ENCODE measurements at places on chromosomes 5 and 9.

GRCh38 chr5:171415115-171415730, 4.2 kb upstream of the FGF18 start:
- no peak for DNase-seq

- no peak for DNase-seq
Observed at GRCh38 chr9:75063556-75064305, 24.2 kb downstream of the NMRK1 start.

DNA sequence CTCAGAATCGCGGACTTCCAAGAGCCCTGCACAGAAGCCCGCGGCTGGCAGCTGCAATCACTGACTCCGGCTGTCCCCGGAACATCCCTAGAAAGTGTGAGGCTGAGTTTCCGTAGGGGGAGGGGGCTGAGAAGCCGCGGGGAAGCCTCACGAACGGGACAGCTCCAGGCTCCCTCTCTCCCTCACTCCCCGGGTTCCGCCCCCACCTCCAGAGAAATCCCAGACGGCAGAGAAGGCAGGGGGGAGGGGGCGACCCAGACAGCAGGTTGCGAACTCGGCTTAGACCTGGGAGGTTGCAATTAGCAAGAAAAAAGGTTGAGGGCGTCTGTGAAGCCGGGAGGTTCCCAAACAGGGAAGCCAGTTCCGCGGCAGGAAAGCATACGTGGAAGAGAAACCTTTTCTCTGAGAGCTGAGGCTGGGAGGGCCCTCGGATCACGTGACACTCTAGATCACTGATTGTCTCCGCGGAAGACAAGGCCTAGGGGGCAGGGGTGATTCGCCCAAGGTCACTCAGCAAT, 73.8 kb upstream of the CPLX2 start:
- DNase-seq: no peak

DNA sequence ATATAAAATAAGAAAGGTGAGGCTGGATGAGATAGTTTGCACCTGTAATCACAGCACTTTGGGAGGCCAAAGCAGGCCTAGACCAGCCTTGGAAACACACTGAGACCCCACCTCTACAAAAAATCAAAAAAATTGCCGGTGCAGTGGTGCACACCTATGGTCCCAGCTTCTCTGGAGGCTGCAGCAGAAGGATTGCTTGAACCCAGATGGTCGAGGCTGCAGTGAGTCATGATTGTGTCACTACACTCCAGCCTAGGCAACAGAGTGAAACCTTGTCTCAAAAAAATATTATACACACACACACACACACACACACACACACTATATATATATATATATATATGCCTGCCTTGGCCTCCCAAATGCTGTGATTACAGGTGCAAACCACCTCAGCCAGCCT, 1.3 kb downstream of the SLC35D2 start:
- DNase-seq: no peak

DNA sequence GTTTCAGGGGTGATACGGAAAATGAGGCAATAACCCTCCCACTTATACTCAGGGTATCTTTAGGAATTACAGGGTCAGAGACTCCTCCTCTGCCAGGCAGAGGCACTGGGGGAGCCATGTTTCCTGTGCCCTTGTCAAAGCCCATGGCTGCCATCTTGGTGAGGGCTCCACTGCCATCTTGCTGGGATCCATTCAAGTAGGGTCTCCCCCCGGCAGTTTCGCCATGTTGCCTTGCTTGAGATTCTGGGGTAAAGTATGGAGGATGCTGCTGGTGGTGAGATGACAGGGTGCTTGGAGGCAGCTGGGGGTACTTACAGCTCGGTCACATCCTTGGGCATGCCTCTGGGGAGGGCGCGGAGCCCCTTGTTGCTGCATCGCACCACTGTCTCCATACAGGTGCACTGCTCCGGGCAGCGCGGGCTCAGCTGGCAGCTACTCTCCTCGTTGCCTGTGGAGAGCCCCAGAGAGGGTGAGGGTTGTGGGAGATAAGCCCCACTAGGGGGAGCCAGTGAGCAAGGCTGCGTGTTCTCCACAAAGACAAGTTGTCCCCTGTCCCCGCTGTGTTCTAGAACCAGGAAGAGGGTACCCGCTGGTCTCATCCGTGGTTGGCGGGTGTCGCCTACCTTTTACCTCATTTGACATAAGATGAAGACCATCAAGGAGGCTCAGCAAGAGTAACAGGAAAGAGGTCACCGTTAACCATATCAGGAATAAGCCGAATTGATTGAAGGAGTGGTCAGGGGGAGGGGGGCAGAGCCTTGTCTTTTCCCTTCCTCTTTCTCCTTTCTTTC, 169.0 kb upstream of the PANK3 start:
- DNase-seq: no peak

GRCh38 chr5:143562935-143563334, 159.4 kb upstream of the NR3C1 start:
- no peak for DNase-seq

- DNase-seq: no peak
Observed at GRCh38 chr5:145787001-145787400, 48.1 kb downstream of the PRELID2 start.

DNA sequence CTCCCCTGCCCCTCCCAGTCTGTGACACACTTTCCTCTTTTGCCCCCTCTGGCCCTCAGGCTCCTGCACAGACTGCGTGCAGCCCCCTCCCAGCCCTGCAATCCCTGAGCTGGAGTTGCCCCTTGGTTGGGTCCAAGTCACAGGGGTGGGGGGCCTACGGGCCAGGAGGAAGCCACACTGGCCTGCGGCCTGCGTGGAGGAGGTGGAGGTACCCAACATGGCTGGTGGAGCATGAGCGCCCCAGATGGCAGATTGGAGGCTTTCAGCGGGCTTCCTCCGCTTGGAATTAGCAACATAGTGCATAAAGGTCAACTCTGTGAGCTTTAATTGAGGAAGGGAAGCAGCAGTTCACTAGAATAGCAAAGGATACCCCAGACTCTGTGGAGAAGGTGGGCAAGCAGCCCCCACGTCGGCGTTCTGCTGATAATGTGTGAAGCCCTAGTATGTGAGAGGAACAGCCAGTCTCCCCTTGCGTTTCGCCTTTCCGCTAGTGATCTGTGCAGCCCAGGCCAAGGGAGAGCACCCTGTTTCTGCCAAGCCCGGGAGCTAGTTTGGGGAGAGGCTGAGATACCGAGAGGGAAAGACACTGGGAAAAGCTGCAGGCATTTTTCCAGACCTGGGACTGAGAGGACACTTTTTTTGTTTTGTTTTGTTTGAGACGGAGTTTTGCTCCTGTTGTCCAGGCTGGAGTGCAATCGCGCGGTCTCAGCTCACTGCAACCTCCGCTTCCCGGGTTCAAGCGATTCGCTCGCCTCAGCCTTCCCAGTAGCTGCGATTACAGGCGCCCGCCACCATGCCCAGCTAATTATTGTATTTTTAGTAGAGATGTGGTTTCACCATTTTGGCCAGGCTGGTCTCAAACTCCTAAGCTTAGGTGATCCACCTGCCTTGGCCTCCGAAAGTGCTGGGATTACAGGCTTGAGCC, 35.3 kb upstream of the MACIR start:
- no peak for DNase-seq

- no peak for DNase-seq
Observed at GRCh38 chr9:123232332-123232731, 36.1 kb downstream of the STRBP start.

- no peak for DNase-seq
Observed at GRCh38 chr5:1666812-1667588, 132.6 kb downstream of the MRPL36 start.

- DNase-seq: no peak
Observed at GRCh38 chr5:115236599-115236998, 26.1 kb downstream of the PGGT1B start.

- DNase-seq: no peak
Observed at GRCh38 chr5:169740435-169740834, 103.4 kb downstream of the DOCK2 start.

- DNase-seq: no peak
Observed at GRCh38 chr5:59001154-59001553, 418.3 kb downstream of the RAB3C start.

DNA sequence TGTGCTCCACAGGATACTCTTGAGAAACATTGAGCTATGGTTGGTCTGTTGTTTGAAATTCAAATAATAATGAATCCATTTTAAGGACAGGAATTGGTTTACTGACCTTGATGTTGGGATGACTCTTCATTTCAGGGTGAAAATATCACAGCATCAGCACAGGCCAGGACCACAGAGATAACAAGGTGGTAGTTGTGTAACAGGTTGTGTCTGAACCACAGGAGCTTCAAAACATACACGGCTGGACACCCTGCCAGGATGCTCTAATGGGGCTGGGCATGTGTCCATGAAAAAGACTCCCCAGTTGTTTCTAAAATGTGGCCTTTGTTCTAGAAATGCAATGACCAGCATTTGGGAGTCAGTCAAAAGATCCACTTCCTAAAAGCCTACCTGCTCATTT, 69.8 kb downstream of the ACO1 start:
- DNase-seq: no peak

DNA sequence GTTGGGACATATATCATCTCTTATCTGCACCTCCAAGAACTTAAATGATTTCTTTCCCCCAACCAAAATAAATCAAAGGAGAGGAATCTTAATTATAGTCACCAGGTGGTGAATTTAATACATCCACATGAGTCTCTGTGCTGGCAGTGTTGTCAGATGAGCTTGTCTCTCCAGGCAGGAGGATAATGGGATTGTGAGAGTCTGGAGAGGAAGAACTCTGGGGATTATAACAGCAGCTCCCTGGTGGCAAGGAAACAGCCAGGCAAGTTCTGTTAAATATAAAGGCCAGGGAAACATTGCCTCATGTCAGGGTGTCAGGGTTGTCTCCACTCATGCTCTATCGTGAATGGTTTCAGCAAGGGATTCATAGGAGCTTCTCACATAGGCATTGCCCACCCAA, 80.8 kb downstream of the TLR4 start:
- DNase-seq: no peak

- DNase-seq: no peak
Observed at GRCh38 chr5:44933686-44934085, 124.9 kb downstream of the MRPS30 start.

DNA sequence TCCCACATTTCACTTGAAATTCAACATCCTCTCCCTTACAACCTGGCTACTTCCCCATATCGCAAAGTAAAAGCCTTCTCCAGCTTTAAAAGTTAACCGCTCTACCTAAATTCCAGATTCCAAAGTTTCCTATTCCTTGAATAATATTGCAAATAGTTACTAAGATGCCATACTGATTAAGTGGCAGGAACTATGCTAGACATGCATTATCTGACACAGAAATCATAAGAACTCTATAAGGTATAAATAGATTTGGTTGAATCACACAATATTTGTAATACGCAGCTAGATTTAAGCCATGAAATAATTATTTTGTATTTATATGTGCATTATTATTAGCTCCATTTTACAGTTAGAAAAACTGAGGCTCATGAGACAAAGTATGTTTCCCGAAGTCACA, 92.8 kb downstream of the NFIB start:
- no peak for DNase-seq

DNA sequence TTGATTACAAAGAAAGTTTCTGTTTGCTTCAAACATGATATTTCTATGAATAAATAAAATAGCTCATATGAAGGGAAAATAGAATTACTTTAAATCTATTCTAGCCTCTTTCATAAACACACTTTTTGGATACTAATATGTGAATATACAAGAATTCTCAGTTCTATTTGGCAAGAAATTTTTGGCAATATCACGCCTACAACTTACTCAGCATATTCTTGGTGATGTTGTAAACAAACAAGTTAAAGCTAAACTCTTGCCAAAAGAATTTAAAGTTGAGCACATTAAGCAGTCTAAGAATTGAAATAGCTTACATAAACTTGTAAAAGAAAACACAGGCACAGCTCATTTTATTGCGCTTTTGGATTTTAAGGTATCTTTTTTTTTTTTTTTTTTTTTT, 209.8 kb downstream of the CDH12 start:
- no peak for DNase-seq

GRCh38 chr5:137088175-137088574, 411.0 kb downstream of the SPOCK1 start:
- no peak for DNase-seq

DNA sequence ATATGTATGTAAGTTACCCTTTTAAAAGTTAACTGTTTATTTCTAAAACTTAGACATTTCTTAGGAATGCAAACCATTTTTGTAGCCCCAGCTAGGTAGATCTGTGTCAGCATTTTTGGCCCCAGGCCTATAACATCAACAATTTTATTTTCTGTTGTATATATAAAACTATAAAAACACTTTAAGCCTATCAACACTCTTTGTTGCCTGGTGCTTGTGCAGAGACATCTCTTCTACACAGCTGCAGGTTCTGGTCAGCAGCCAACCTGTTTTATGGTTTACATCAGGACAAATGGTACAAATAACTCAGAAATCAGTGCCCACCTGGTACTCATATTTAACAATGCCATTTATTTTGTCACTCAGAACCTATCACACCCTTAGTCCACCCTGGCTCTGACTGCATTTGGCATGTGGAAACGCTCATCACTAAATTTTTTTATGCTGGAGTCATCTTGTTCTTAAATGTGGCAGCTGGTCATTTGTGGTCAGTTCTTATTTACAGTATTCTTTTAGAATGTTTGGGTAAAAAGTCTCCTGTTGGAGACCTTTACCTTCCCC, 173.4 kb downstream of the DNAH5 start:
- no peak for DNase-seq
